ENCODE measurements at places on chromosomes 1 and 21.

DNA sequence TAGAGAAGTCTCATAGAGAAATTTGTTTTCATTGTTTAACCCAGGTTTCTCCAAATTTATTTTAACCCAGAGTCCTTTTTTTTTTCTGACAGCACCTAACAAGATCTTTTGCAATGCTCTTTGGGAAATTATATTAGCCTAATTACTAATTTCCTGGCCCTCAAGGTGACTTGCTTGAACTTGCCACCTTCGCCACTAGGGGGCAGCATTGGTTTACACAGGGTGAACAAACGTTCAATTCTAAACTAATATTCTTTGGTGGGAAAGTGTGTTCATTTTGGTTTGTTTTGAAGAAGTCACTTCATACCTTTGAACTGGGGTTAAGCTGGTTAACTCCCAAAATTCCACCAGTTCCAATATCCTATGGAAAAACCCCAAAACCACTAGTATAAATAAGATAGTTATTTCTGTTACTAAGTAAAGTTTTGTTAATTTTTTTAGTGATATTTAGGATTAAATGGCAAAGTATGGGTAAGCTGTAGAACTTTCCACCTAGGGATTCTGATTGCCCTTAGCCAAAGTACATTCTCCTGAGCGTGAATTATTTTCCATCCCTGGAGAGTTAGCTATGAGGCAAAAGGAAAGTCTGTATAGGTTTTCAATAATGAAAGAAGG is 13.0 kb downstream of the CCDC190 start:
- DNase-seq, result peak; percentile 92

DNA sequence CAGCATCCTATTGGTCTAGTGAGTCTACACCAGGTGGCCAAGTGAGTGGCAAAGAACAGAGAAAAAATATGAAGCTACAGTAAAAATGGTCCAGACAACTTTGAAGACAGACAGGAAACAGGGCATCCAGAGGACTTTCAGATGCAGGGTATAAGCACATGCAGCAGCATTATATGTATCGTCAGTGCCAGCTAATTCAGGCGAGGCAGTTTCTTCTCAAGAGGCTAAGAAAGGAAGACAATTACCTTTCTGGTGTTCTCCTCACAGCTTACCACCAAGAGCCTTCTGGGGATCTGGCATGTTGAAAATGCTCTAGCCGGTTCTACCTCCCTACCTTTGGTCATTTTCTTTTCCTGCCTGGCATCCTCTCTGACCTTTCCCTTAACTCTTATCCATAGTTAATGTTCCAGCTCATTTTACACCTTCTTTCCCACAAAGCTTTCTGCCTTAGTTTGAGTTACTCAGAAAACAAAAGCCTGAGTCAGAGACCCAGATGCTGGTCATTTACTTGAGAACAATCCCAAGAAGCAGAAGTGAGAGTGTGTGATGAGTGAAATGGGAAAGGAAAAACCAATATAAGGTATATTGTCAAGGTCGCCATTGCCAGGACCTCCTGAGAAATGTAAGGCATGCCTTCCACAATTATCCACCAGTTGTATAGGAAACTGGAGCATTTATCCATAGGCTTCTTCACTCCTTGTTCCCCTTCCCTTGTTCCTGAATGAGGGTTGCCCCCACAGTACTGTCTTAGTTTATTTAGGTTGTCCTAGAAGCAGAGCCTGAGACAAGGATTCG is 444.1 kb downstream of the PLPP3 start:
- no peak for DNase-seq

GRCh38 chr1:31159869-31160611 is 79.6 kb downstream of the NKAIN1 start:
- DNase-seq, result no peak

- no peak for DNase-seq
Observed at GRCh38 chr1:96764469-96764868, 42.9 kb downstream of the PTBP2 start.

GRCh38 chr1:38131024-38131585 is 84.5 kb upstream of the POU3F1 start:
- DNase-seq, result no peak
